DMS153 (cell line): ENCODE measurements at places on chromosomes 4 and X.
A peak's percentile ranks its signal among the peaks of the same experiment; 100 is the strongest.

GRCh38 chr4:128468123-128468989 is 180.7 kb upstream of the PGRMC2 start:
- DNase-seq = peak; percentile 5

DNA sequence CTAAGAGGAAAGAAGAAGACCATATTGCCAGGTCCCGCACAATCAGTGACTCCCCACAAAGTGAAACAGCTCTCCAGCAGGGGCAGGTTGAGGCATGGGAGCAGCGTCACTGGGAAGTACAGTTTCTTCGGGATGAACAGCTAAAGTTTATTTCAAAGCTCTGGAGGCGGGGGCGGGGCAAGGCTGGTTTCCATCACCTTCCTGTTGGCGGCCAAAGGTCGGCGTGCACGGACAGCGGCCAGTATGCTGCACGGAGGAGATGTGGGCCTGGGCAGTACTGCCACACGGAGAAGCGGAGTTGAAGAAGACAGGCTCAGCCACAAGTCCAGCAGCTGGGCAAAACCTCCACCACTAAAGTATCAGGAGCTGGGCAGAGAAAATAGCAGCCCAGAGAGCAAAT is 951 bp upstream of the ZNF518B start:
- no peak for DNase-seq

- DNase-seq = no peak
These were observed 4.7 kb upstream of the GSX2 start for GRCh38 chr4:54095110-54095825.

DNA sequence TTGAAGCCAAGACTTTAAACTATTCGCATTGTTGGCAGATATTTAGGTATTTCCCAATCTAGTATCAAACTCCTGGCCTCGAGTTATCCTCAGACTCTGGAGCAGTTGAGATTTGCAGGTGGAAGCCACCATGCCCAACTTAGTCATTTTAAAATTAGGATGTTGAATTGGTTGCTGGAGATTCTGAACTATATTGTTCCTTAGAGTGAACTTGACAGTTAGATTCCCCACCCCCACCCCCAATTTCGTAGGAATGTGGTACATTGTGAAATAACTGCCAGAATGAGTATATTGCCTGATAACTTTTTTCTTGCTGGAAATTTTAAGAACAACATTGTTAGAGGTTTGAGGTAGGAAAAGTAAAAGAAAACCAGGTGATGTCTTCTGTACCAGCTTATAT is 2.3 kb downstream of the NOCT start:
- DNase-seq = no peak

- DNase-seq = no peak
These were observed 30.9 kb upstream of the PPA2 start for GRCh38 chr4:105504744-105505143.

DNA sequence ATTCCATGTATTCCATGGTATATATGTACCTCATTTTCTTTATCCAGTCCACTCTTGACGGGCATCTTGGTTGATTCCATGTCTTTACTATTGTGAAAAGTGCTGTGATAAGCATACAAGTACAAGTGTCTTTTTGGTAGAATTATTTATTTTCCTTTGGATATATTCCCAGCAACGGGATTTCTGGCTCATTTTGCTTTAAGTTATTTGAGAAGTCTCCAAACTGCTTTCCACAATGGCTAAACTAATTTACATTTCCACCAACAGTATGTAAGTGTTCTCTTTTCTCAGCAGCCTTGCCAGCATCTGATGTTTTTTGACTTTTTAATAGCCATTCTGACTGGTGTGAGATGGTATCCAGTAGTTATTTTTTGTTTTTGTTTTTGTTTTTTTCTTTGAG is 17.6 kb upstream of the FAT4 start:
- no peak for DNase-seq

- DNase-seq = no peak
These were observed 243.4 kb upstream of the GRID2 start for GRCh38 chr4:92060333-92060732.

DNA sequence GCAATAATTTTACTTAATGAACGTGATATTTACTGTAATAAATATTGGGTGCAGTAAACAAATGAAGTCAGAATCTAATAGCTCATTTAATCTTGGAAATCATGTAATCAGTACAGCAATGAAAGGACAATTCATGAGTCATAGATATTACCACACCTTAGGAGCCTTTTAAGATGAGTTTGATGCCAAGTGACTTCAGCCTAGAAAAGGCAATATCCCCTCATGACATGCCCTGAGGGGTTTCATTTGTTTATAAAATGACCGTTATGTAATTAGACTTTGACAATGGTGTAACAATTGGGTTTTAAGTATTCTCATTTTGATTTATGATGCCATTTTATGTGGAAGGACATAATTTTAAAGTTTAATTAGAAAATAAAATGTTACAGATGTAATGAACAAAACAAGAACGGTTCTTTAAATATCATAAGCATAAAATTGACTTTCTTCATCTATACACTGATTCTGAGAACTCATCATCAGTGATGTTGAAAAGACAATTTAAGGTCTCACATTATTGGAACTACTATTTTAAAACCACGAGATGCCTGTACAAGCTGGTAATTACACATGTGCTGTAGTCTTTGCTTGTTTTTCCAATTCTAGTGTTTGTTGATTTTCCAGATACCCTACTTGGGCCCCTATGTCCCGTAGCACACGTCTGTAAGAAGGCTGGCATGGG is 5.0 kb downstream of the FGF2 start:
- DNase-seq = no peak
